Activated CD4-positive, alpha-beta T cell treated with anti-CD3 and anti-CD28 coated beads, Interleukin-10, Interleukin-2, amounts not matched to agents 100 ng/mL and 50 ng/mL, durations not matched to agents 16 hours and 8 hours (primary cell): ENCODE measurements at places on chromosomes 3 and 15.

- no peak for DNase-seq
These were observed 21.8 kb downstream of the FLNB start for GRCh38 chr3:58029842-58030584.

DNA sequence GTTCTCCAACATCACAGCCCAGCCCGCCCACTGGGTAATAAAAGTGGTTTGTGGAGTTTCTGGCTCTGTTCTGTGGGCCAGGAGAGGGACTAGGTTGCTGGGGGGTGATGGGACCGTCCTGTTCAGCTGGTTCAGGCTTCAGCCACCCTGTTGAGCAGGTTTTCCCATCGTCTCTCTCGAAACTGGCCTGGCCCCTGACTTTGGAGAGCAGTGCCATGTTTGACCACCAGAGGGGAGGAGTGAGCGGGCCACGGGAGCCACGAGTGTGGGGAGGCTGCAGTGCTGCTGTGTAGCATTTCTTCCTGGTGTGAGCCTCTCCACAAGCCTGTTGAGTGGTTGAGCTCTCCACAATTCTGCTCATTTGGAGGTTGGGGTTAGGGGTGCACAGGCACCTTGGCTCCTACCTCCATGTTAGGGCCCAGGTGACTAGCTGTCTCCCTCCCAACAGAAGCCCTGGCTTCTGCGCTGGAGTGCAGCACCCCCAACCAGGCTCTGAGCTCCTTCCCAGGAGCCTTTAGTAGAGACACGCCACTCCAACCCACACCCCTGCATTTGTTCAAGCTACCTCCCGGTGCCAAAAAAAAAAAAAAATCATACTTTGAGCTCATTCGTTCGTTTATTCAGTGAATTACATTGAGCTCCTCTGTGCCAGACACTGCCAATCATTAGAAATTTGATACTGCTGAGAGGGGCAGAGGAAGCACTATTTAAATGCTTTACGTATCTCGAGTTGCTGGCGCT lies 13.9 kb downstream of the SPINT1 start:
- DNase-seq: peak; percentile 84

GRCh38 chr3:4600493-4600892 lies 107.3 kb downstream of the ITPR1 start:
- no peak for DNase-seq

GRCh38 chr15:90547540-90547939 lies 17.8 kb downstream of the CRTC3 start:
- DNase-seq: no peak

- DNase-seq: no peak
These were observed 226.7 kb upstream of the DCBLD2 start for GRCh38 chr3:99128235-99128634.

DNA sequence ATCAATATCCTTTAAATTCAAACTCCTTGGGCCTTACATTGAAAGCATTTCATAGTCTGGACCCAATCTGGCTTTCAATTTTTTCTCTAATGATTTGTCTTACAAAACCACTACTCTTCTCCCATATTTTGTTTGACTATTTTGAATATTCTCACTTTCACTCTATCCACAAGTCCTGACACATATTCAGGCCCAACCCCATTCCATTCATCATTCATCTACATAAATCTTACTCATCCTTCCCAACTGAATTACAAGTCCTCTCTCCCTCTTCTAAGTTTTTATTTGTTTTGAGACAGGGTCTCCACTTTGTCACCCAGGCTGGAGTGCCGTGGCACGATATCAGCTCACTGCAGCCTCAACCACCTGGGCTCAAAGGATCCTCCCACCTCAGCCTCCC lies 43.6 kb downstream of the TOP2B start:
- DNase-seq: no peak

DNA sequence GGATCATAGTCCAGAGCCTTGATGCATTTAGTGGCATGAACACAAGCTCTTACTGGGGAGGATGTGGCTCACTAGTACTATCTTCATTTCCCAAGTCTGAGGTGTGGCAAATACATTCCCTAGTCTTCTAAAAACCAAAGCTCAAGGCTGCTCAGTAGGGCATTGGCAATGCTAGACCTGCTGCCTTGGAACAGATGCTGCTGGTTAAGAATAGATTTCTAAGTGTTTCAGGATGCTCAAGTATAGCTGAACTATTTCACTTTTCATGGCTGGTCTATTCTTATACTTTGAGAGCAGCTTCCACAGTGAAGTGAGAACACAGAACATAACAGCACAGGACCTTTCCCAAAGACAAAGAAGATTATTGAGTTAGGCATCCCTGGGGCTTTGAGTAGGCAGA lies 178.8 kb downstream of the CHST2 start:
- no peak for DNase-seq

DNA sequence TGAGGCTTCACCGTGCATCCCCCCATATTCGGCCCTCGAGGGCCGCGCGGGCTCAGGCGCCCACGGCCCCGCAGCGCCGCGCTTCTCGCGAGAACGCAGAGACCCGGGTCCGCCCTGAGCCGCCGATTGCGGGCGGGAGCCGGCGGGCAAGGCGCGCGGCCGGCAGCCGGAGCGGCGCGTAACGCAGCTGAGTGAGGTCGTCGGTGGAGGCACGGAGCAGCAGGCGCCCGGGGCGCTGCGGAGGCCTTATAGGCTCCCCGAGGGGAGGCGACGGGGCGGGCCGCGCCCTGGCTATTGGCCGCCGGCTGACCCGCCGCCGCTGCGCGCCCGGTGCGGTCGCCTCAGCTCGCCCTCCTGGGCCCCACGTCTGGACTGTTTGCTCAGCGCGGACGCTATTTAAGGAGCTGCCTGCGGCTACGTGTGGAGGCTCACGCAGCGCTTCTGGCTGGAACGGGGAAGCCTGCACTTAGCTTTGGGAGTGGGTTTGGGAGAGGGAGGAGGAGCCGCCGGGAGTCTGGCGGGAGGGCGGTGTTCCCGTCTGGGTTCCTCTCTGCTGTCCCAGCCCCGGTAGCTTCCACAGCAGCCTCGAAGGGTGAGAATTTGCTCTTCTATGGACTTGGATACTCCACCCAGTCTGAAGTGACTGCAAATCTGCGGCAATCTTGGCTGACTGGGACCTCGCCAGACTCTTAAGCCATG lies at the start of gene PLOD2:
Gene PLOD2 (minus strand): TSS at position 221 of the 699 bp plus-strand sequence. CDS start 195 bp downstream, at position 26.
- DNase-seq: peak; percentile 23

DNA sequence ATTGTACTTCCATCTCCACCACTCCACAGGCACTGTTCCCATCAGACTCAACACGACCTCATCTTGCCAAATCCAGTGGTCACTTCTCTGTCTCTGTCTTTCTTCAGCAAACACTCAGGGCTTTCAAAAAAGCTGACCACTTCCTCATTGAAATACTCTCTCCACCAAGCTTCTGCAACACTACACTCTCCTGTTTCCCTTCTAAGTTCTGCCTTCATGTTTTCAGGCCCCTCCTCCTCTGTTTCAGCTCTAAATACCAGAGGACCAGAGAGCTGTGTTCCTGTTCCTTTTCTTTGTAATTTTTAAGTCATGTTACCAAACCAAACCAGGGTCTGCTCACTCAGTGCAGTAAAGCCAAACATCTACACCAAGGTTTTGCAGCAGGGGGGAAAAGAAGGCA lies 33.8 kb upstream of the ACP3 start:
- DNase-seq: no peak

- DNase-seq: no peak
These were observed 75.2 kb upstream of the ADAMTSL3 start for GRCh38 chr15:83578691-83579090.

- no peak for DNase-seq
These were observed 74.5 kb downstream of the TMEM108 start for GRCh38 chr3:133112666-133113065.

DNA sequence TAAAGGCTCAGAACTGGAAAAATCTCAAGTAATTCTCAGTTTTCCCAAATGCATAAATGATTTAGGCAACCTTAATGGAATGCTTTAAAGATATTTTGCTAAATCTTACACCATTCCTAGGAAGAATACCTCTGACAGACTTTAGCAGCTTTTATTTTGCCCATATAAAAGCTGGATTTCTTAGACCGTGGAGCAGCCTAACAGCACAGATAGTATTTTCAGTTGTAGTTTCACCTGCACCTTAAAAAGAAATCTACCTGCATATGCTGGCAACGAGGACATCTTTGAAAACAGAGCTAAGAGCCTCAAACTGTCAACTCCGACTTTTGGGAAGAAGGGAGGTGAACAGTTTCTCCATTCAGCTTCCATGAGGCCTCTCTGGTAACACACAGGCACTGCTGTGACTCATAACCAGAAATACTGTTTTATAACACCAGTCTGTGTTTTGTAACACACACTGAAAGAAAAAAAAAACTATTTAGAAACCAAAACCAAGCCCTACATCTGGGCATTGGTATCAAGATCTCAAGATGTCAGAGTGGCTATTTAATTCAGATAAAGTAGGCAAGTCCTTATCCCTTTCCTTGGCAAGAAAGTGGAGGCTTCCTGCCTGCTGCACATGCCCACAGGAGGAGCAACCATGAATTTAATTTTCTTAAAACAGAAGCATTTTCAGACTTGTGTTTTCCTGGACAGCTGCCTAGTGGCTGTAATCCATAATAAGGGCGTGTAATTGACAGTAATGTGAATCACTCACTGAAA lies 181.5 kb upstream of the ICE2 start:
- peak; percentile 79 for DNase-seq

DNA sequence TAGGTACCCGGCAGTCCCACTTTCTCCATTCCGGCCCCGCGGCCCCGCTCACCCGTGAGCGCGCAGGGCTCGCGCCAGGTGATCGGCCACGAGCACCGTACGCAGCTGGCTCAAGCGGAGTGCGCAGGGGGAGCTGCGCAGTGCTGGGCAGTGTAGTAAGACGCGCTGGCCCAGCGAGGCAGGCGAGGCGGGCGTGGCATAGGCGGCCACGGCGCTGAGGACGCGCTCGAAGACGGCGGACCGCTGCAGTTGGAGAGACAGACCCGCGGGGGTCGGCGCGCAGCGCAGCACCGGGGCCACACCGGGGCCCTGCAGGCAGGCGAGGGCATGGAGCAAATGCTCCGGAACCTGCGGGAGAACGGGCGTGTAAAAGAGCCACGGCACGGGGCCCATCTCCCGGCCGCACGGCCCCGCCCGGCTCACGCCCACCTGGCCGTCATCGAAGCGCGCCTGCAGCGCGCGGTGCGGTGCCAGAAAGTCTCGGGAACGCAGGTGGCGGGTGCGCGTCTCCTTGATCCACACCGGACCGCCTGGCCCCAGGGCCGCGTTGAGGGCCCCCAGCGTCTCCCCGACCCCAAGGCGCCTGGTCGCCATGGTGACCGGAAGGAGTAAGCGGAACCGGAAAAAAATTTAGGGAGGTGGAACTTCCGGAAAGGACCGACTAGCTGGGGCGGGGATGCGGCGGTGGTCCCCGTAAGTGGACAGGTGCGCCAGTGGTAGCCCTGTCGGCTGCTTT lies at the start of gene DALRD3:
Gene DALRD3 (minus strand): TSS at position 610 of the 736 bp plus-strand sequence. CDS start 16 bp downstream, at position 594.
- peak; percentile 81 for DNase-seq

DNA sequence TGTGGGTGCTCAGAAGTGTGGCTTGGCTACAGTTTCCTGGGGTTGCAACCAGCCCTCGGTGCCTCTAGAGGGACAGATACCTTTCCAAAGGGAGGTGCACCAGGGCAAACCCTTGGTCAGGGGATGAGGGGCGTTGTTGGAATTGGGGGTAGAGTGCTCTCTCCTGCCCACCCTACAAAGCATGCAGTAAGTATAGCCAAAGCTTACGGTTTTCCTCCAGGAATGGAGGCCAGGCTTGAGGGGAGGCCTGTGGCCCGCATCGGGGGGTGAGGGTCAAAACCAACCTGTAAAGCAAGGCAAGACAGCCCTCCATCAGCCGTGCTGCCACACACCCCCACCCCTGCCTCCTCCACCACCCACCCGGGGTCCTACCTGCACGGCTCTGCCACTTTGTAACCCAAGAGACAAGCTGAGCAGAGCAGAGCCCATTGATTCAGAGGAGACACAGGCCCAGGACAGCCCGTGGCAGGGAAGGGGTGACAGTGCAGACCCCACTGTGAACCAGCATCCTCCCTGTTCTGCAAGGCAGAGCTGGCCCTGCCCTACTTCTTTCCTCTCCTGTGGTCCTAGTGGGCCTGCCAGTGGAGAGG lies 41.5 kb downstream of the TLE3 start:
- DNase-seq: no peak

GRCh38 chr3:187125319-187126031 lies 13.8 kb downstream of the RPL39L start:
- DNase-seq: no peak

GRCh38 chr3:143249014-143249413 lies 129.4 kb downstream of the CHST2 start:
- no peak for DNase-seq

- no peak for DNase-seq
These were observed 157.3 kb upstream of the SMAD3 start for GRCh38 chr15:66907826-66908743.

- no peak for DNase-seq
These were observed 230.4 kb downstream of the PLCL2 start for GRCh38 chr3:17115186-17115585.

DNA sequence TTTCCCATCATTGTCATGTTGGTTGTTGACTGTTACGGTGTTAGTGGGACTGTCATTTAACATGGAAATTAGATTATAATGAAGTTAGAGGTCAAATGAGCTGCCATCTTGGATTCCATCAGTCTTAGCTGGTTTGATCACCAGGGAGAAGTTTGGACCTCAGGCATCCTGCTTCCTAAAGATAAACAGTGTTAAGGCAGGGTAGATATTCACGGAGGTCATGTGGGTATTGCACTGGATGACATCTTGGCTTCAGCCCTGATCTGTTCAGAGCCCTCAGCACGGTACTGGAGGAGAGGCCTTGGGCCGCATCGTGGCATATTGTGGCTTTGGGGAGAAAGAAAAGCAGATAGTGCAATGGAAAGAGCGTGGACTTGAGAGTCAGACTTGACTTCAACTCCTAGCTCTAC lies 11.1 kb upstream of the MUC20 start:
- DNase-seq: no peak

GRCh38 chr15:74211656-74212055 lies 9.1 kb upstream of the STRA6 start:
- DNase-seq: no peak

DNA sequence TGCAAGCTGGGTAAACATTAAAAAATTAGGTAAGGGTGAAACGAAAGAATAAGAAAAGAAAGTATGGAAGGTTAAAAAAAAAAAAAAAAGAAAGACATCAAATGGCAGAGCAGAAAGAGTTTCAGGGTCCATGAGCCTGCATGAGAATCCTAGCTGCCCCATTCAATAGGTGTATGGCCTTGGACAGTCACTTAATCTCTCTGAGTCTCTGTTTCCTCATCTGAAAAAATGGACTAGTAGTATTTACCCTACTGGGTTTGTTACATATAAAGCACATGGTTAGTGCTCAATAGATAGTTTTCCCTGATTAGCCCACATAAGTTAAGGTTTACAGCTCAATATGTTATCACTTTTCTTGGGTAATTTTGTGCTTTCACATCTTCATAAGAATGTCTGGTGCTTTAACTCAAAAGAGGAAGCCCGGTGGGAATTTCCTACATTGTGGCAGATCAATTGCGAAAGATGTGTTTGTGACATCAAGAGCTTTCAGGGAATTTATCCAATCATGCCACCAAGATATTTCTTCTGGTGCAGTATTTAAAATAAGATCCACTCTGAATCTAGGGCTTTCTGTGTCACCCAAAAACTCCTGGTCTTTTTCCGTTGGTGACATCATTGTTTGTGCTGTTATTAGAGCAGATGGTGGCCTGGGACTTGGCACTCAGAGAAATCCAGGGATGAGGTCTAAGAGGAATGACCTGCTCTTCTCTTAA lies 57.2 kb upstream of the UBE2E1 start:
- DNase-seq: no peak

GRCh38 chr15:91255670-91256192 lies 155.7 kb downstream of the SV2B start:
- no peak for DNase-seq

GRCh38 chr3:124671106-124671505 lies 59.1 kb upstream of the UMPS start:
- DNase-seq: peak; percentile 18

GRCh38 chr3:48233542-48233941 lies 7.4 kb upstream of the ZNF589 start:
- no peak for DNase-seq

GRCh38 chr3:119551598-119551997 lies 7.8 kb downstream of the CD80 start:
- DNase-seq: no peak
